Spinal cord (tissue), 10 donors: ENCODE measurements at places on chromosomes 1 and 21. TPM values are rescaled to one million over a fixed set of nuclear protein-coding genes. Genes with fewer than 3 reads are reported as not detected.

The SIK1 gene
- total RNA-seq: 4.7 TPM

The EXO5 gene
- total RNA-seq: 10.6 TPM

The LCE1E gene
- total RNA-seq: not detected

The HFM1 gene
- total RNA-seq: 9.1 TPM

The INAVA gene
- 5.7 TPM for total RNA-seq

The CRABP2 gene
- total RNA-seq: 35.6 TPM

The PAQR7 gene
- total RNA-seq: 7.6 TPM

The AVPR1B gene
- total RNA-seq: 0.50 TPM

The CYP2J2 gene
- 8.6 TPM for total RNA-seq

The OBSCN gene
- total RNA-seq: 13.5 TPM

The RNF115 gene
- 26.0 TPM for total RNA-seq

The COL18A1 gene
- 309 TPM for total RNA-seq

The CHRM3 gene
- total RNA-seq: 26.8 TPM

The F13B gene
- not detected for total RNA-seq

The THEM5 gene
- total RNA-seq: not detected
